ENCODE measurements at places on chromosomes 7 and 10. TPM values are rescaled to one million over a fixed set of nuclear protein-coding genes. Genes with fewer than 3 reads are reported as not detected.

RBP3 gene
- not detected for total RNA-seq

BLNK gene
- 0.66 TPM for total RNA-seq

MCM10 gene
- 0.73 TPM for total RNA-seq

DBF4 gene
- total RNA-seq: 51.7 TPM

NEURL1 gene
- 1.5 TPM for total RNA-seq

GRCh38 chr10:88293073-88293472, 290.0 kb downstream of the RNLS start:
- no peaks in the 10 kb centered on the region for H3K4me1 ChIP-seq
- H3K27ac ChIP-seq: no peak overlapping the region
- no peak for DNase-seq
- no peaks in the 10 kb centered on the region for H3K27me3 ChIP-seq
- no peak overlapping the region for H3K4me3 ChIP-seq

DNA sequence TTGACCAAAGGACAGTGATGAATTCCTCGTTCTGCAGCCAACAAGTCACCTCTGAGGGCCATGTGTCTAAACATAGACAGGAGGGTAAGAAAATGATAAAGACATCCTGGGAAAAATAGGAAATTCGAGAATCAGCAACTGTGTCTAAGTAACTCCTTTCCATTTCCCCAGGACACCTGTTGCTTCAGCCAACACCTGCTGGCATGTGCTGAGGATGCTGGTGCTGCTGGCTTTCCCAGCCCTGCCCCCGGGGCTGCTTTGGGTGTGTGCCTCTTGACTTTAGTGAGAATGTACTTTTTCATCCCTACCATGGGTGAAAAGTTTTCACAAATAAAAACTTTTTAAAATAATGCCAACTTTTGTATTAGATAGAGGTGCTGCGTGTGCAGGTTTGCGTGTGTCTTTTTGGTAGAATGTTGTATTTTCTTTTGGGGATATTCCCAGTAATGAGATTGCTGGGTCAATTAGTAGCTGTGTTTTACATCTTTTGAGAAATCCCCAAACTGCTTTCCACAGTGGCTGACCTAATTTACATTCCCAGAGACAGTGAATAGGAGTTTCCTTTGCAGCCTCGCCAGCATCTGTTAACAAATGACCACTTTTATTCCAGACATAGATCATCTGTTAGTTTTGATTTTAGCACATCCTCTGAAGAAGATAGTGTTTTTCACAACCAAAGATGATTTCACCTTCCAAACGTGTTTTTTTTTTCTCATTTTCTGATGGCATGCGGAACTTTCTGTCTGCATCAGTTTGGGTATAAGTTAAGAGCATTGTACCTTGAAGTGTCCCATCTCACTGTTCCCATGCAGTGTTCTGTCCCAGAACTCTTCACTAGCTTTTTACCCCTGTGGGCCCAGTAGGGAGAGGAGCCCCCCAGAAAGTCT, 104.2 kb upstream of the ACBD5 start:
- H3K27me3 ChIP-seq: peaks cover 2% of the 10 kb centered on the region
- H3K36me3 ChIP-seq: no peaks in the 10 kb centered on the region
- no peaks in the 10 kb centered on the region for H3K4me1 ChIP-seq
- H3K27ac ChIP-seq: no peak overlapping the region

DNA sequence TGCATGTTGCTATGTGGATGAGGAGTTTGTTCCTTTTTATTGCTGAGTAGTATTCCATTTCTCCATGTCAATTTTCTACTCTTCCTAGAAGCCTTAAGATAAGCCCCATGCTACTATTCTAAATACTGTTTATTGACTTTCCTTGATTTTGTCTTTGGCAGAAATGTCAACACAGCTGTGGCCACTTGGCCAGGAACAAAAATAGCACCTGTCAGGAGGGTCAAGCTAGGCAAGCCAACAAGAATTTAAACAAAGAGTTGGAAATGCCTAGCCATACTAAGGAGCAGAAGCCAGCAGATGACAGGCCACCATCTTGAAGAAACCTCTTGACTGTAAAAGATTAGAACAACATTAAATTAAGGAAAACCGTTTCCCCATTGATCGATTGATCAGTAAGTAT, 34.7 kb downstream of the JAZF1 start:
- peaks cover 4% of the 10 kb centered on the region for H3K36me3 ChIP-seq
- no peak overlapping the region for H3K27ac ChIP-seq
- H3K4me1 ChIP-seq: peaks cover 13% of the 10 kb centered on the region

DNA sequence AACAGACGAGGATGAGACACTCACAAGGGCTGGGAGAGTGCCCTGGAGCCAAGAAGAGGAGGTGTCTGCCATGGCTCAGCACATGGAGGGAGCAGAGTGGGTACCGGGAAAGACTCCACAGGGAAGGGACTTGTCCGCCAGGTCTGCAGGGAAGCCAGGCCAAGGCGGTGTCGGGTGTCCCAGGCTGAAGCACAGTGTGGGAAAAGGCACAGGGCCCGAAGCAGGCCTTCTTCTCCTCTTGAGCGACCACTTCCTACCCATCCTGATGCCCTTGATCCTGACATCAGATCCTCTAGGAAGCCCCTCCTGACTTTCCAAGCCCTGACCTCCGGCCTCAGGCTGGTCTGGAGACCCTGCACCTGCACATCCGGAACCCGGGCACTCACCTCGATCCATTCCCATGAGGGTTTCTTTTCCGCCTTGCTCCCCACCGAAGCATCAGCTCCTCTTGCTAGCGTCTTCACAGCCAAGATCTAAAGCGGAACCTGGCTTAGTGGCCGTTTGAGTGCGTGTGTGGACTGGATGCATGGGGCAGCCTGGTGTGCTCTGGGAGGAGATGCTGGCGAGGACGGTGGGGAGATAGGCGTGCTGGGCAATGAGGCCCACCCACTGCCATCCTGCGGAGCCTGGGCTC, 8.5 kb downstream of the CALML3 start:
- no peak for DNase-seq
- H3K4me3 ChIP-seq: no peak overlapping the region
- no peaks in the 10 kb centered on the region for H3K36me3 ChIP-seq
- no peaks in the 10 kb centered on the region for H3K4me1 ChIP-seq
- no peaks in the 10 kb centered on the region for H3K27me3 ChIP-seq

- H3K4me1 ChIP-seq: no peaks in the 10 kb centered on the region
- no peak overlapping the region for H3K4me3 ChIP-seq
- no peaks in the 10 kb centered on the region for H3K36me3 ChIP-seq
- H3K27me3 ChIP-seq: no peaks in the 10 kb centered on the region
- DNase-seq: no peak
- H3K27ac ChIP-seq: no peak overlapping the region
These were observed 133.5 kb downstream of the C1GALT1 start for GRCh38 chr7:7315851-7316250.

GRCh38 chr10:84587789-84588188, 259.4 kb downstream of the CCSER2 start:
- no peaks in the 10 kb centered on the region for H3K36me3 ChIP-seq
- DNase-seq: no peak
- H3K27me3 ChIP-seq: no peaks in the 10 kb centered on the region
- H3K4me3 ChIP-seq: no peak overlapping the region

GRCh38 chr7:11819271-11819670, 12.7 kb downstream of the THSD7A start:
- no peak overlapping the region for H3K27ac ChIP-seq
- H3K27me3 ChIP-seq: no peaks in the 10 kb centered on the region
- no peaks in the 10 kb centered on the region for H3K36me3 ChIP-seq

DNA sequence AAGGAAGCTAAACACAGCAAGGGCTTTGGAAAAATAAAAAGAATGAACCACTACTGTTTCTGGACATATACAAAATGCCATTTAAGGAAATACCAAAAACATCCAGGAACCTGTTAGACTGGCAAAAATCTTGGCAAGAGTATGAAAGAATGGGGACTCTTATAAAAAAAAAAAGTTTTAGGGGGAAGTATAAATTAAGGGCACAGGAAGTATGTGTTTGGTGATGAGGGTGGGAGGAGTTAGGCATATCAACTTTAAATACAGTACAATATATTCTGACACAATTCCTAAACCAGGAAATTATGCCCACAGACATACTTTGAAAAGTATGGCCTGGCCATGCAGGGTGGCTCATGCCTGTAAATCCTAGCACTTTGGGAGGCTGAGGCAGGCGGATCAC, 74.2 kb downstream of the WAPL start:
- peaks cover 5% of the 10 kb centered on the region for H3K4me1 ChIP-seq
- H3K36me3 ChIP-seq: peaks cover 73% of the 10 kb centered on the region
- DNase-seq: no peak
- H3K27me3 ChIP-seq: no peaks in the 10 kb centered on the region
- no peak overlapping the region for H3K4me3 ChIP-seq
- H3K27ac ChIP-seq: no peak overlapping the region

DNA sequence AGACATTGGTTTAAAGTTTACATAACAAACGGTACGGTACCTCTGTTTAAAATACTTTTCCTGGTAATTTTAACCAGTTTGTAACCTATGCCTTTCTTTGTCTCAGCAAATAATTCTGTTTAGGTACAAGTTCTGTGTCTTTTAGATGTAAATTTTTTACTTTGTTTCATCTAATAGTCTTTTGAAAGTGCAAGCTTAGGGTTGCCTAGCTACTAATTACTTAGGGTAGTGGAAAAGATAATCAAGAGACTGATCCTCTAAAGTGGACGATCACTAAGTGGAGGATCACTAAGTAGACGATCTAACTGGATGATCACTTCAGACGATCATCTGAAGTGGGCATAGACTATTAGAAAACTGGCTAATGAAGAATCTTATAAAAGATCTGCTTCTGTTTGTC, 16.1 kb upstream of the FKBP9 start:
- H3K4me1 ChIP-seq: peaks cover 11% of the 10 kb centered on the region
- H3K4me3 ChIP-seq: no peak overlapping the region
- H3K36me3 ChIP-seq: no peaks in the 10 kb centered on the region
- H3K27me3 ChIP-seq: no peaks in the 10 kb centered on the region

DNA sequence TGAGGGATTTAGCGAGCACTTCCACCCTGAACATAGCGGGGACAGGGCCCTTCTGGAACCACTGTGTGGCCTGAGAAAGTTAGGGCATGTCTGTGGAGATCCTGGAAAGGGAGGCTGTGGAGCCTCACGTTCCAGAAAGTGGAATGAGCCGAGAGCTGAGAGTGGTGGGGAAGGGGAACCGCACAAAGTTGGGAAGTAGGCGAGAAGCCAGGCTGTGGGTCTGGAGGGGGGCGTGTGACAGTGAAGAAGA, 10.4 kb upstream of the PAX2 start:
- no peaks in the 10 kb centered on the region for H3K36me3 ChIP-seq
- no peak for DNase-seq
- H3K27ac ChIP-seq: no peak overlapping the region
- H3K27me3 ChIP-seq: peaks cover 52% of the 10 kb centered on the region
- peaks cover 25% of the 10 kb centered on the region for H3K4me1 ChIP-seq

- no peak overlapping the region for H3K4me3 ChIP-seq
- no peaks in the 10 kb centered on the region for H3K4me1 ChIP-seq
- no peak for DNase-seq
- H3K27ac ChIP-seq: no peak overlapping the region
These were observed 109.4 kb downstream of the ODAD2 start for GRCh38 chr10:27889518-27889917.

DNA sequence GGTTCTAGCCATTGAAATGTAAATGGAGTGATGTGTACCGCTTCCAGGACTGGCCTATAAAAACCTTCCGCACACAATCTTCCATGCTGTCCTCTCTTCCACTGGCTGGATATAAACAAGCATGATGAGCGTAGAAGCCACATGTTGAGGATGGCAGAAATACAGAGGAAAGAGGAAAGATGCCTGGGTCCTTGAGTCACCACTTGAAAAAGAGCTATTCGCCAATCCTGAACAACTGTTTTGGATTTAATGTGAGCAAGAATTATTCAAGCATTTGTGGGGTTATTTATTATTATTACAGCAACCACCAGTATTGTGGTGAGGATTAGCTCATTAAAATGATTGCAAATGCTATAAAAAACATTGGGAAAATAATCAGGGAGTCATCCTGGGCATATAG, 45.8 kb upstream of the PLXNA4 start:
- no peaks in the 10 kb centered on the region for H3K27me3 ChIP-seq
- H3K4me1 ChIP-seq: no peaks in the 10 kb centered on the region
- DNase-seq: no peak
- no peak overlapping the region for H3K27ac ChIP-seq
- no peak overlapping the region for H3K4me3 ChIP-seq
- no peaks in the 10 kb centered on the region for H3K36me3 ChIP-seq

DNA sequence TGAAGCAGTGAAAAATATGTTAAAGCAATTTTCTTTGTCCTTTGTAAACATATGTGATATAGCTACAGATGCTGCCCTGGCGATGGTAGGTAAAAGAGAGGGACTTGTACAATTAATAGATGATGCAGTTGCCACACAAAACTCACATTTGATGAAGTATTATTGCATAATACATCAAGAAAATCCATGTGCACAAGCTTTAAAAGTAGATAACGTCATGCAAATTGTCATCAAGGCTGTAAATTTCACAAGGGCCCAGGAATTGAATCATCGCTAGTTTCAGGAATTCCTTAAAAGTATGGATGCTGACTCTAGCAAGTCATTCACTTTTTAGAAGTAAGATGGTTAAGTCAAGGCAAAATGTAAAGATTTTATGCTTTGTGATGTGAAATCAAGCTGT, 10.0 kb downstream of the CYP3A5 start:
- H3K27me3 ChIP-seq: no peaks in the 10 kb centered on the region
- no peak overlapping the region for H3K4me3 ChIP-seq
- no peak for DNase-seq
- no peaks in the 10 kb centered on the region for H3K36me3 ChIP-seq
- no peaks in the 10 kb centered on the region for H3K4me1 ChIP-seq

DNA sequence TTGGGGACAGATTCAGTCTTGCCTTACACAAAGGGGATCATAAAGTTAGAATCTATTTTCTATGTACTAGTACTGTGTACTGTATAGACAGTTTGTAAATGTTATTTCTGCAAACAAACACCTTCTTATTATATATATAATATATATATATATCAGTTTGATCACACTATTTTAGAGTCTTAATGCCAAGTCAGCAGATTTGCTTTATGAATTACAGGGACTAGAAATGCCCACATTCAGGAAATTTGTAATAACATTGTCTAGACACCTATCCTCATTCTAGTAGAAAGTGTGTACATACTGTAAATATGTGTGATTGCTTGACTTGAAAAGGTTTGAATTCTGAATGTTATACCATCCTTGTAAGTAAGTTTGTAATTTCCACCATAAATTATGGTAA, 111.2 kb downstream of the NSUN6 start:
- H3K4me1 ChIP-seq: no peaks in the 10 kb centered on the region
- no peak overlapping the region for H3K4me3 ChIP-seq
- H3K36me3 ChIP-seq: peaks cover 15% of the 10 kb centered on the region

GRCh38 chr10:21811245-21811585, 192.3 kb downstream of the DNAJC1 start:
- no peaks in the 10 kb centered on the region for H3K4me1 ChIP-seq
- H3K27me3 ChIP-seq: no peaks in the 10 kb centered on the region
- no peak for DNase-seq
- H3K4me3 ChIP-seq: no peak overlapping the region

GRCh38 chr7:151416941-151417315, 7.1 kb upstream of the WDR86 start:
- H3K4me3 ChIP-seq: no peak overlapping the region
- no peak overlapping the region for H3K27ac ChIP-seq
- H3K36me3 ChIP-seq: no peaks in the 10 kb centered on the region
- H3K27me3 ChIP-seq: peaks cover 1% of the 10 kb centered on the region
- peaks cover 5% of the 10 kb centered on the region for H3K4me1 ChIP-seq
- DNase-seq: no peak

All from natural killer cell (primary cell).